ENCODE measurements at places on chromosomes 3 and 15. TPM values are rescaled to one million over a fixed set of nuclear protein-coding genes. Genes with fewer than 3 reads are reported as not detected.

GRCh38 chr3:111238885-111239284 lies 167.3 kb downstream of the NECTIN3 start:
- no peak for DNase-seq

- no peak for DNase-seq
Observed at GRCh38 chr15:29309139-29309538, 39.5 kb upstream of the NSMCE3 start.

GRCh38 chr15:69666921-69667811 lies 214.5 kb downstream of the RPLP1 start:
- DNase-seq, result no peak

GRCh38 chr3:196620161-196620604 lies 19.3 kb upstream of the NRROS start:
- DNase-seq, result no peak

- no peak for DNase-seq
Observed at GRCh38 chr3:151877269-151877668, 3.8 kb downstream of the SUCNR1 start.

GPR156 gene
- not detected for total RNA-seq

Measured in colonic mucosa (tissue), 4 donors.